SHP77 treated with DMSO at 0.1 percent for 48 hours (cell line): ENCODE measurements at places on chromosomes 3 and 15.

- no peak for DNase-seq
Observed at GRCh38 chr15:83766339-83766738, 112.4 kb downstream of the ADAMTSL3 start.

DNA sequence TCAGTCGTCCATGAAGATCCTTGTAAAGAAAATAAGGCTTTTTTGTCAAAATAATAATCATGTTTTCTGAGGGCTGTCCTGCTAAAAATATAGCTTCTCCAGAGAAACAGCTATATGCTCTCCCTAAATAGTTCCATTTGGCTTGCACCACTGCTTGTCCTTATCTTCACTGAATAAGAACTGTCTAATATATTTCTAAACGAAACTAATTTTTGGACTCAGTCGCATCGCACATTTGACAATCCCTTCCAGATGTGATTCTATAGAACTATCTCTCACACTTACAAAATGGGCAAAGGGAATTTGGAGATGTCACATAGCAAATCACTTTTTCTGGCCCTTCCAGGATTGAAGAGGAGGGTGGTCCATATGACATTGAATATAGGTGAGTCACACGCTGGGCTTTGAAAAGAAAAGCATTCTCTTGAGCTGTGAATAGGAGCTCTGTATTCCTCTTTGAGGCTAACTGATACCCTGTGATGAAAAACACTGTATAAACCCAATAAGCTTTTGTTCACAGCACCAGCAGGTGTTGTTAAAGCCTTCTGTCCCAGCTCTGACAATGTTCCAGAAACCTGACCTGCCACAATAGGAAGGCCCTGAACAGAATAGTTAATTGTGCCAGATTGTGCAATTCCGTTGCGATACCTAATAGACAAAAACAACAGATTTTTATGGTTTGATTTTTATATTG is 1144.2 kb downstream of the ROBO2 start:
- no peak for DNase-seq

- DNase-seq: no peak
Observed at GRCh38 chr3:9241956-9242355, 7.5 kb downstream of the SRGAP3 start.

- DNase-seq: no peak
Observed at GRCh38 chr3:143970773-143971358, 757 bp upstream of the DIPK2A start.

GRCh38 chr15:61748529-61748928 is 311.7 kb downstream of the VPS13C start:
- DNase-seq: no peak

DNA sequence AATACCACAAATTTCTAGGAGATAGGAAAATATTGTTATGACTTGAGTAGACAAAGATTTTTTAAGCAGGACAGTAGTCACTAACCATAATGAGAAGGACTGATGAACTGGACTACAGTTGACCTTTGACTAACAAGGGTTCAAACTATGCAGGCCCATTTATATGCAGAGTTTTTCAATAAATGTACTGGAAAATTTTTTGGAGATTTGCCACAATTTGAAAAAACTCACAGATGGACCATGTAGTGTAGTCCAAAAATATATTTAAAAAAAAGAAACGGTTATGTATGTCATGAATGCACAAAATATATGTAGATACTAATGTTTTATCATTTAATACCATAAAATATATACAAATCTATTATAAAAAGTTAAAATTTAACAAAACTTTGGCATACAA is 151.8 kb downstream of the LRRN1 start:
- no peak for DNase-seq

GRCh38 chr15:98785807-98786621 is 137.7 kb downstream of the IGF1R start:
- no peak for DNase-seq

DNA sequence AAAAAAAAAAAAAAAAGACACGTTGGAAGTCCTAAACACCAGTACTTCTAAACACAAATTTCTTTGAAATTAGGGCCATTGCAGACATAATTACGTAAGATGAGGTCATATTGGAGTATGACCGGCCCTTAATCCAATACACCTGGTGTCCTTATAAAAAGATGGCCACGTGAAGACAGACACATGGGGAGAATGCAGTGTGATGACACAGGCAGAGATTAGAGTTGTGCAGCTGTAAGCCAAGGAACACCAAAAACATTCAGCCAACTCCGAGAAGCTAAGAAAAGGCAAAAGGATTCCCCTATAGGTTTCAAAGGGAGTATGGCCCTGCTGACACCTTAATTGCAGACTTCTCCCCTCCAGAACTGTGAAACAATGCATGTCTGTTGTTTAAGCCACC is 379.0 kb upstream of the PDZRN3 start:
- DNase-seq: no peak

GRCh38 chr15:100856867-100857266 is 22.8 kb upstream of the ALDH1A3 start:
- DNase-seq: no peak

- DNase-seq: no peak
Observed at GRCh38 chr3:160956785-160957184, 148.4 kb downstream of the B3GALNT1 start.

DNA sequence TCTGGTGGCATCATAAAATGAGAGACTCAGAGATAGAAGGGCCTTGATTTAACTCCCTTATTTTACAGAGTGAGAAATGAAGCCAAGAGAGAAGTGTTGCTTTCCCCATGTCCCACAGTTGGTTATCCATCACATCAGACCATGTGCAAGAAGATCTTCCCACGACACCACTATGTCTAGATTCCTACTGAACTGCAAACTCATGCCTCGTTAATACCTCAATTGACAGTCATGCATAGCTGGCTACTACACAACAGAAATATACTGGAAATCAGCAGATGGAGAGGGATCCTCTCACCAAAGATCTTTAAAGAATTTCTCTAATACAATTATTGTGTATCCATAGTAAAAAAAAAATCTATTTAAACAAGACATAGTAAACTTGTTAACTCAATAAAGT is 33.3 kb downstream of the PEAK1 start:
- DNase-seq: no peak

DNA sequence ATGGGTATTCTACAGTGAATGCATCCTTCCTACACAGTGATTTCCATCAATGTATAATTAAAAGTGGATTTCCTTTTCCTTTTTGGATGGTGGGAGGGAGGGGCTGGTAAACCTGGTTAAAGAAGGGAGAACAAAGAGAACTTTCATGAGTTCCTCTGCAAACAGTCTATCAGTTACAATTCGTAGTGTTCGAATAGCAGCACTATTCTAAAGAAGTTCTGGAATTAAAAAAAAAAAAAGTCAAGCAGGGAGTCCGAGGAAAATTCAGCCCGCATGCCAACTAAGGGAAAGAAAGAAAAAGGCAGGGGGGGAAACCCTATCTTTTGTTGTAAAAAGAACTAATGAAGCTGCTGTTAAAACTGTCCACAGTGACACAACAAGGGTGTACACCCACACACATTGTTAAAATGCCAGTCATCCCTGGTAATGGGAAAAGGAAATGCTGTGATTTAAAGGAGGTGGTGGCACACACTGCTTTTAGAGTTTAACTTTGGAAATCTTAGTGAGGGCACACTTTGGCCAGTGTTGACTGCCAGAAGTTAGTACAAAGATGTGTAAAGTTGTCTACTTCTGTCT is 521.2 kb downstream of the ZIC1 start:
- no peak for DNase-seq

GRCh38 chr3:9810433-9810770 is 340 bp downstream of the TTLL3 start:
- no peak for DNase-seq

- no peak for DNase-seq
Observed at GRCh38 chr15:71743861-71744382, 66.4 kb upstream of the NR2E3 start.

DNA sequence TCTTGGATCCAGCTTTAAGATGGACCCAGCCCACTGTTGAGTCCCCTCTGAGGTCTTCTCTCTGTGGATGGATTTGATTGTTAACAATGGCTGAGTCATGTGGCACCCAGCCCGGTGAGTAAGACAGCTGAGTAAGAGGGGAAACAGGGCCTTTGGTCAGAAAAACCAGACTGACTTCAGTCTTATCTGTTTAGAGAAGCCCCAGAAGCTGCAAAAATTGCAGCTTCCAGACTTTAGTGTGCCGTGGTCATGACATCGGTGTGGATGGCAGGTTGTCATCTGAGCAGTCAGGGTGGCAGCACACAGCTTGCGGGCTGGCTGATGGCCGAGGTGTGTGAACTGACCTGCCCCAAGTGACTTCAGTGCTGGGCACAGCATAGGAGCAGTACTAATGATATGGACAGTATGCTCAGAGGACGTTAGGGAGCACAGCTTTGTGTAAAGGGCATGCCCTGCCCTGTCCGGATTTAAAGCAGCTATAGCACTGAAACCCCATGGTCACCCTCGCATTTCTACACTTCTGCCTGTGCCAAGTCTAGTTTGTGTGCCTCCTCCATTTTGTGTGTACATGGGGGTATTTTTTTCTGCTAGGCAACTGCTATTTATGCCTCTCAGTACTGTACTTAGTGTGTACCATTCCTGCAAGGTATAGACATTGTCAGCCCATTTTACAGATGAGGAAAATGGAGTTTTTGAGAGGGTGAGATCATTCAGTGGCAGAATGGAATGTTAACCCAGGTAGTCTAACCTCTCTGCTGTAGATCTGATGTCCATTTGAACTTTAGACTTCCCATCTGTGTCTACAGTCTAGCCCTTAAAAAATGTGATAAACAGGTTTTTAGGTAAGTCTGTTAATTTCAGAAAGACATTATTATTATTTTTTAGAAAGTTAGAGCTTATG is 44.4 kb downstream of the FLNB start:
- no peak for DNase-seq

DNA sequence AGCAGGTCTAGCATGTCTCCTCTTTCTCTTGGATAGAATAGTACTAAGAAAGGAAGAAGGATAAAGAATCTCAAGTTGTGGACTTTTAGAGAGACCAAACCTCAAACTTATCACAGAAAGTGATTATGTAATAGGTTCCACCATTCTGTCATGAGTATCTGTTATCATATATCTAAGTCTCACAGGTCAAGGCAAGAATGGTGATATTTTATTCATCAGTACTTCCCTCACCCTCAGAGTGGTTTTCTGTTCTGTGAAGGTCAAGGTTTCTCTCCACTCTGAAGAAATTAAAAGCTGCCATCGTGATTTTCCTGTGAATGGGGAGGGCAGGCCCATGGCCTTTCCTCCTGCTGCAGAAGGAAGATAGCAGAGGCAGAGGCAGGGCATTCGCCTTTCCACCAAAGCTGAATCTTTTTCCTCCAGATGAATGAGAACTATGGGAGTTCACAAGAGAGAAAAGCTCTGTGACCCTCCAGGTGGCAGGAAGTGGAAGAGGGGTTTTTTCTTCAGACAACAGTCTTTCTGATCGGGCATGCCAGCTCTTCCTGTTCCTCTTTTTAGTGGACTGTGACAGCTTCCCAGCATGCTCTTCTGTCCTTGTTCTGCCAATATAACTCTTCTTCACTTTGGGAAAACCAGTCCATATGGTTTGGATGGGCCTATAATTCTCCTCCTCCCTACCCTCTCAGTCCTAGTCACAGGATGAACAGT is 37.1 kb upstream of the CCK start:
- DNase-seq: no peak

- no peak for DNase-seq
Observed at GRCh38 chr15:41827290-41827879, 507 bp upstream of the JMJD7 start.
